Tongue (tissue), 3 donors: ENCODE measurements at places on chromosomes 6 and 20. TPM values are rescaled to one million over a fixed set of nuclear protein-coding genes. Genes with fewer than 3 reads are reported as not detected.

PRRT1 gene
- 1.2 TPM for total RNA-seq

RIPOR3 gene
- total RNA-seq, result 12.5 TPM

SNAP91 gene
- 2.9 TPM for total RNA-seq

RBPJL gene
- not detected for total RNA-seq

RSPO4 gene
- not detected for total RNA-seq

RBBP8NL gene
- 1.0 TPM for total RNA-seq

TMEM200A gene
- 17.7 TPM for total RNA-seq

POM121L2 gene
- not detected for total RNA-seq

TREM1 gene
- 1.7 TPM for total RNA-seq

HSPA1L gene
- total RNA-seq, result 4.5 TPM

APOM gene
- total RNA-seq, result not detected

GGTLC1 gene
- total RNA-seq, result not detected

PRSS35 gene
- total RNA-seq, result 12.4 TPM

SPDEF gene
- 6.1 TPM for total RNA-seq

PTCRA gene
- total RNA-seq, result 1.8 TPM

TRIM10 gene
- 1.0 TPM for total RNA-seq

SNHG17 gene
- total RNA-seq, result 17.2 TPM

SLC22A16 gene
- total RNA-seq, result 1.3 TPM

SLC22A2 gene
- total RNA-seq, result 0.62 TPM

CNBD2 gene
- 1.9 TPM for total RNA-seq

RIMS4 gene
- total RNA-seq, result 3.7 TPM

WTAP gene
- total RNA-seq, result 91.8 TPM

GSTA4 gene
- total RNA-seq, result 51.9 TPM

GPSM3 gene
- total RNA-seq, result 1.5 TPM

SLC26A8 gene
- total RNA-seq, result not detected

MYMX gene
- total RNA-seq, result 9.1 TPM

MTFR2 gene
- 1.9 TPM for total RNA-seq

C4A gene
- 32.6 TPM for total RNA-seq

UST gene
- 15.0 TPM for total RNA-seq

CPNE5 gene
- total RNA-seq, result 8.7 TPM

WFDC2 gene
- 16.6 TPM for total RNA-seq

ECHDC1 gene
- 56.2 TPM for total RNA-seq

TMEM170B gene
- 11.3 TPM for total RNA-seq

CCDC28A gene
- 17.7 TPM for total RNA-seq

RAB32 gene
- total RNA-seq, result 19.8 TPM

VGLL2 gene
- total RNA-seq, result 18.4 TPM

FAXC gene
- total RNA-seq, result 4.9 TPM

HLA-F gene
- 33.3 TPM for total RNA-seq

REM1 gene
- total RNA-seq, result 4.5 TPM

SLC17A1 gene
- total RNA-seq, result not detected

ECT2L gene
- total RNA-seq, result 0.31 TPM

RRAGD gene
- total RNA-seq, result 72.8 TPM

OVOL2 gene
- total RNA-seq, result 1.0 TPM

TMC2 gene
- not detected for total RNA-seq

LBP gene
- not detected for total RNA-seq

DLL1 gene
- 25.0 TPM for total RNA-seq

PKIB gene
- 7.1 TPM for total RNA-seq

ACAT2 gene
- total RNA-seq, result 6.4 TPM

TRMT11 gene
- total RNA-seq, result 34.9 TPM

GUCA1A gene
- total RNA-seq, result not detected

OR12D3 gene
- total RNA-seq, result not detected

ARFGEF3 gene
- total RNA-seq, result 3.3 TPM

CST1 gene
- total RNA-seq, result not detected

MLIP gene
- total RNA-seq, result 51.3 TPM

SCRT2 gene
- not detected for total RNA-seq

TTBK1 gene
- 0.10 TPM for total RNA-seq

DTNBP1 gene
- 11.6 TPM for total RNA-seq

OR2H1 gene
- not detected for total RNA-seq
